ENCODE measurements at places on chromosomes 3 and 15.
A peak's percentile ranks its signal among the peaks of the same experiment; 100 is the strongest.

DNA sequence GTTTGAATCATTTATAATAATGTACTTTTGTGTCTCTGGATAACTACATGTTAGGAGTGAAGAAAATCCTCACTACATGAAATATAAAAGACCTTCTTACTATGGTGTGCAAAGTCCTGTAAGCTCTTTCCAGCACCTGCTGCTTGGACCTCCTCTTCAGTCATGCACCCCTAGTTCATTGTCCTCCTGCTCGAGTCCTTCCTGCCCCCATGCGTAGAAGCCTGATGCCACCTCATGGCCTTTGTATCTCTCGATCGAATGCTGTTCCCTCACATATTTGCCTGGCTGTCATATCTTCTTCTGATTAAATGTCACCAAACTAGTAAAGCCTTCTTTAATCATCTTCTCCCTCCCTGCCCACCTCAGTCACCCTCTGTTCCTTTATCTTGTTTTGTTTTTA, 49.9 kb upstream of the SUCLG2 start:
- DNase-seq = no peak

DNA sequence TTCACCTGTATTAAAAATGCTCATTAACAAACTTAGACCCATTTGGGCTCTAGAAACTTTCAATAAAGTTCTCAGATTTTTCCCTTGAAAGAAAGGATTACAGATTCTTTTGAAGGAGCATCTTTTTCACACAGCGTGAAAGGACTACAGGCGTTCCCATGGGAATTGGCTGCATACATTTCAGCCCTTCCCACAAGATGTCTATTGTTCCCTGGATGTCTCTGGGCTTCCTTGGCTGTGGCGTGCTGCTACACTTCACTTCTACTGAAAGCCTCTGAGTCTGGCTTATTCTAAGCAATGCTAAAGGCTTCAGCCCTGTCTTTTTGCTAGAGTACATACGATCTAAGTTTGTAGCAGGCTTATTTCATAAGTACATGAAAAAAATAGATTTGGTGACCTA, 1.4 kb downstream of the VEPH1 start:
- no peak for DNase-seq

DNA sequence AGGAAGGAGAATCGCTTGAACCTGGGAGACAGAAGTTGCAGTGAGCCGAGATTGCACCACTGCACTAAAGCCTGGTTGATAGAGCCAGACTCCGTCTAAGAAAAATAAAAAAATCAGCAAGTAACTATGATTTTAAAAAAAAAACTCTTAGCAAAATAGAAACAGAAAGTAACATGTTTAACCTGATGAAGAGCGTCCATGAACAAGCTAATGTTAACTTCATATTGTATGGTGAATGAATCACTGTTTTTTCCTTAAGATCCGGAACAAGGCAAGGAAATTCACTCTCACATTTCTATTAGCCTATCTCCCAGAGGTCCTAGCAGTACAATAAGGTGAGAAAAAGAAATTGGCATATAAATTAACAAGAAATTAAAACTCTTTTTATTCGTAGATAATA, 69.0 kb downstream of the RFX7 start:
- DNase-seq = no peak

DNA sequence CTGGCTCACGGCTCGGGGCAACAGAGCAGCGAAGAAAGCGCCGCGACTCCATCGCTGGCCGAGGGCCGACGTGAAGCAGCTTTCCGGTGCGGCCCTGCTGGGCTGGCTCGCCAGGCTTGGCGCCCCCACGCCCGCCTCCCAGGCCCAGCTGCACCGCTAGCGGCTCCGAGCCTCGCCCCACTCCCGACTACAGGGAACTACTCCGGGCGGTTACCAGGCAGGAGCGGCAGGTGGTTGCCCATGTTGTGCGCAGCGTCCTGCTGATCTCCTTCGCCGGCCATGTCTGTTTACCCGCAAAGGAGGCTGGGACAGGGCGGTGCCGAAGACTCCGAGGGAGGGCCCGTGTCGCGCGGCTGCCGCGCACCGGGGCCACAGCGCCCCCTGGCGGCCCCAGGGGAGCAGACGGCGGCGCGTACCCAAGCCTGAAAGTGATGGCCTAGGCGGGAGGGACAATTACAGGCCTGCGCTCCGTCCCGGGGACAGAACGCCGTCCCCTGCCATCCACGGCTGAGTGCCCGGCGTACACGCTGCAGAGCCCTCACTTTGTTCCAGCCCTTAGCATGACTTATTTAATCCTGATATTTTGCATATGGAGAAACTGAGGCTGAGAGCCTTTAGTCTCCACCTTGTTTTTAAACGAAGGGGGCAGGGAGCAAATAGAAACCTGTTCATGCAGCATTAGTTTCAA, at the start of gene CRBN:
CRBN (minus strand) TSS at position 285 of the 688 bp plus-strand sequence; CDS start at position 281, 4 bp downstream.
- DNase-seq = peak; percentile 81

DNA sequence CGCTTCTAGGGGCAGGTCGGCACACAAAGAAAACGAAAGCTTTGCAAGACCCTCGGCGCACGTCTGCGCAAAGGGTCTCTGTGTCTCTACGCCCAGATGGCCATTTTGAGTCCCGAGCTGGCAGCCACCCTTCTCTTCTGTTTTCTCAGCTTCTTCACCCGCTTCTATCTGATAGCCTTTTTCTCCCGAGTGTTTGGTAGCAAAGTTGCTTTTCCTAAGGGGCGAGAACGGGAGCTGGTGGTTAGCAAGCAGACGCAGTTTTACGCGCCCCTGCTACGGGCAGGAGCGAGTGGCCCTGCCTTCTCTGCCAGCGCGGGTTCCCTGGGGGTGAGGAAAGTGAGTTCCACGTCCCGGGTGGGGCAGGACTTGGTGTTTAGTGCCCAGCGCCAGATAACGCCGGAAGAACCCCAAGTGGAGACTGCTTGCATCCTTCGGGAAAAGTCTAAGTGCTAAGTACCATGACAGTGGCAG, 2.9 kb upstream of the MKRN2 start:
- DNase-seq = no peak

DNA sequence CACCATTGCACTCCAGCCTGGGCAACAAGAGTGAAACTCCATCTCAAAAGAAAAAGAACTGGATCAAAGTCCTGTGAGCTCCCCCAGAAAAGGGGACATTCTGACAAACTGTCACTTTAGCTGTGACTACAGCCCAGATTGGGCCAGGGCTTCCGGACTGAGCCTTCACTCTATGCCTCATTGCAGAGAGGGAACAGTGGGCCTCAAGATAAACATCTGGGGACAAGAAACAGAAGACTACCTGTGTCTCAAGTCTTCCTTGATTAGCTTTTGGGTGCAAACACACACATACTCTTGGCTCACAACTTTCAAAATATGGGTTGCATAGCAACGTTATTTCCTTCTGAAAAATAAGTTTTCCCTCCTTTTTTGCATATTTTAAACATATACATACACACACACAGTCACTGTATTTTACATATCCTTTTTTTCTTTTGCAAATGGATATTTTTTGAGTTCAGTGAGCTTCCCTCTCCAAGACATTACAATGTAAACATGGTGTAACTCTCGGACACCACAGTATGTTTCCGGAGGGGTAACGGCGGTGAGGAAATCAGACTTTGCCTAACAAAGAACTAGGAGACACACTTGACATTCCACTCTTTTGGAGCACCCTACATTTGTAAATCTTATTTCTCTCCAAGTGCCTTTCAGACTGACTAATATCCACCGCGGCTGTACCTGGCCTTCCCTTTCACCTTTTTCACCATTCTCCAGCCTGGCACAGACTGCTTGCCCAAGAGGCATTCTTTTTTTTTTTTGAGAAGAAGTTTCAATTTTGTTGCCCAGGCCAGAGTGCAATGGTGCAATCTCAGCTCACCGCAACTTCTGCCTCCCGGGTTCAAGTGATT, 3.5 kb downstream of the TKT start:
- no peak for DNase-seq

DNA sequence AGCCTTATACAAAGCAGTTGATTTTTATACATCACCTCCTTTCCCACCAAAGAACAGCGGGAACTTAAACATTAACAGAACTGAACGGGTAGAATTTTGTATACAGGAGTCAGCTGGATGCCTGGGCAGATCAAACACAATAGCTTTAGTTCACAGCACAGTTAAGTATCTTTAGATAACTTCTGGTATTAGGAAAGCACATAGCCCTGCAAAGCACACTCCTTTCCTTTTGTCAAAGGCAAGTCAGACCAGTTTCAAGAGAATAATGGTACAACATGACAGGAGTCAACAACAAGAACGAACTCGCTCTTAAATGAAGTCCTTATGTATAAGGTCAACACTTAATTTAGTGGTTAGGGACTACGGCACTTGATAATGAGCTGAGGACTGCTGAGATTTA, 26.3 kb downstream of the ABCC5 start:
- no peak for DNase-seq

DNA sequence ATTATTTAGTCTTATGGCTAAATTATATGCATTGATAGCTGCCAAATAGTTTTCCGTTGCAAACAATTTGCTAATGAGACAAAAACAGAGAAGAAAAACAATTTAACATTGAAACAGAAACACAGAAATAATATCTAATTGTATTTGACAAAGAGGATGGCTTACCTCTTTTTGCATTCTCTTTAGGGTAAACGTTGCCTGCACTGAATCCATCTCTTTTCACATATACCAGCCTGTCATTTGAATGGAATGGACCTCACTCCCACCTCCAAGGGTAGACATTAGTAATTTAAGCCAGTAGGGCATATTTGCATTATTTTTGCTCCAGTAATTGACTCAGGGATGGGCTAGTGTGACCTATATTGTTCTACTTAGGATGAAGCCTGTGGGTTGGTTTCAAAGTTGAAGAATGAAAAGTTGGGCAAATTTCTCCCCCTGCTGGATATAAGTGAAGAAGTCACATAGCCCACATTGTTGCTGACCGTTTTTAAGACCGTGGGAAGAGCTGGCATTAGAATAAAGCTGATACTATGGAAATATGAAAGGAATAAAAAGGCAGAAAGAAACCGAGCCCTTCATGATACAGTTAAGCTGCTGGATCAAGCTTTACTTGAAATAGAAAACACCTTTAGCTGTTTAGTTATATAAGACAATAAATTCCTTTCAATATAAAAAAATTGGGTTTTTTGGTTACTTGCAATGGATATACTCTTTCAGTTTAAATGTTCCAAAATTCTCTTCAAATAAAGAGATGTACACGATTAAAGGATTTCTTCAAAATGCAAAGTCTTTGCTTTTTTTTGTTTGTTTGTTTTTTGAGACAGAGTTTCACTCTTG, 26.9 kb downstream of the PIERCE2 start:
- DNase-seq = no peak

GRCh38 chr3:101888653-101889052, 39.3 kb downstream of the NFKBIZ start:
- DNase-seq = no peak

DNA sequence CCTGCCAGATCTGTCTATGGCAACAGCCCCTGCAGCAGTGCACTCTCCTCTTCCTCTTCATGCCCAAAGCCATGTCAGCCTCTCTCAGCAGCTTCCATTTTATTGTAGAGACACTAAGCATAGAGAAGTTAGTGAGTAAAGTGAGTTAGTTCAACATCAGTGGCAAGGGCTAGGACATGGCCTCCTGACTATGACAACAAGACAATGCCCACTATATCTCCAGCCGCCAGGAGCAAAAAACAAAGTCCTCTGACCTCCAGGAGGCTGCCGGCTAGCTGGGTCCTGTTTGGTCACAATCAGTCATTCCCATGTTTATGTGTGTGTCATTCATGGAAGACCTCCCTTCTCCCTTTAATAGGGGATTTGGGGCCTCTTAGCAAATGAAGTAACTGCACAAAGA, 14.9 kb downstream of the NR1I2 start:
- no peak for DNase-seq

- no peak for DNase-seq
These were observed 550.5 kb upstream of the AGTR1 start for GRCh38 chr3:148146947-148147826.

- no peak for DNase-seq
These were observed 16.0 kb upstream of the PCOLCE2 start for GRCh38 chr3:142904639-142905436.
